ENCODE measurements at places on chromosomes 2 and 18. TPM values are rescaled to one million over a fixed set of nuclear protein-coding genes. Genes with fewer than 3 reads are reported as not detected.

TOGARAM2 gene
- 0.16 TPM for total RNA-seq

FHOD3 gene
- total RNA-seq = 5.3 TPM

- DNase-seq = peak; percentile 36
Measured at GRCh38 chr2:58182527-58182926, 58.6 kb downstream of the FANCL start.

- DNase-seq = no peak
Measured at GRCh38 chr2:103364177-103364576, 602.3 kb downstream of the TMEM182 start.

GRCh38 chr2:121579309-121579708 is 48.6 kb downstream of the RNU4ATAC start:
- no peak for DNase-seq

DNA sequence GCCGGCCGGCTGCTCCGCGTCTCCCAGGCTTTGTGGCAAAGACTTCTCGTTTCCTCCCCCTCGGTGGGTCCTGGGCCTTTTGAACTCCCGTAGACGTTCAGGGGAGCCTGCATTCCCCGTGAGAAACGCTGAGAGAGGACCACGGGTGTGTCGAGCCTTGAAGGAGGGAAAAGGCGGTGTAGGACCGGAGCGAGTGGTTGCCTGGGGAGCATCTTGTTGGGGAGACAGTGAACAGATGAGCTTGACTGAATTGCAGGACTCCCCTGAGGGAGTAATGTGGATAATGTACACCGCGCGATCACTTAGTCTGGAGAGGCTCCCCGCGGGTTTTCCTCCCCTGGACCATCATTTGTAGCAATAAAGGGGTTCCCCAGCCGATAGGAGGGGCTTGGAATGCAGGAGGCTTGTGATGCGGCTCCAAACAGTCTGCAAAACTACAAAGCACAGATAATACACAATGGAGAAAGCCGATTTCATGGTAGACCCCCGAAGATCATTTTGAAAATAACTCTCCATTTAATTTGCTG is 769 bp downstream of the ALMS1 start:
- DNase-seq = no peak

DNA sequence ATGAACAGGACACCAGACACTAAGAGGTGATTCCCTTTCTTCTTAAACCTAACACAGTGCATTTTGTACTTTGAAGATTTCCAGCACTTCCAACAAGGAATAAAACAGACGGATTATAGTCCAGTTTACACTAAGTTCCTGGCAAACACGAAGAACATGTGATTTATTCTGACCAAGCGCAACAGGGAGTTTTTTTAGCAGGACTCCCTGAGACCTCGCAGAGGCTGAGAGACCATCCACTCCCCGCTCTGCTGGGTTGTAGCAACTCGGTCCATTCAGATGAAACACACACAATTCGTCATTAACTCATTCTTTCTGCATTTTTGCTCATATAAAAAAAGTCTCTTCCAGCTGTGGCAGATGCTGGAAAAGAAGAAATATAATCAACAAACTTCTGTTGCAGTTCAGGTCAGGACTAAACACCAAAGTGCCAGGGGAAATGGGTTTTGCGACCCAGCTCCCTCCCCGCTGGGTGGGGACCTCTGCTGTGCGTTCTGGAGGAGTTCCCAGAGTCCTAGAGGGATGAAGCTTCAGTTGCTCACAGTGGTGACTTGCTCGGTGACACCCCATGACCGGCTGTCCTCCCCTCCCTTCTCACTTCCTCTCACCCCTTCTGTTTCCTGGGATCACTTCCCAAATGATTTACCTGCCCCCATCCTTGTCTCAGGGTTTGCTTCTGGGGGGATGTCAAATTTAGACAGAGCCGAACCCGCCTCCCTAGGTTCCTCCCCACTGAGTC is 52.5 kb downstream of the KCNF1 start:
- no peak for DNase-seq

- DNase-seq = peak; percentile 49
Measured at GRCh38 chr2:57343391-57344006, 703.1 kb upstream of the VRK2 start.

HJURP gene
- total RNA-seq = 29.3 TPM

GRCh38 chr2:72694715-72695496 is 130.9 kb downstream of the EXOC6B start:
- DNase-seq = peak; percentile 39

HOXD3 gene
- not detected for total RNA-seq

ABCG5 gene
- total RNA-seq = not detected

SLC25A52 gene
- not detected for total RNA-seq

C1D gene
- total RNA-seq = 22.4 TPM

DNA sequence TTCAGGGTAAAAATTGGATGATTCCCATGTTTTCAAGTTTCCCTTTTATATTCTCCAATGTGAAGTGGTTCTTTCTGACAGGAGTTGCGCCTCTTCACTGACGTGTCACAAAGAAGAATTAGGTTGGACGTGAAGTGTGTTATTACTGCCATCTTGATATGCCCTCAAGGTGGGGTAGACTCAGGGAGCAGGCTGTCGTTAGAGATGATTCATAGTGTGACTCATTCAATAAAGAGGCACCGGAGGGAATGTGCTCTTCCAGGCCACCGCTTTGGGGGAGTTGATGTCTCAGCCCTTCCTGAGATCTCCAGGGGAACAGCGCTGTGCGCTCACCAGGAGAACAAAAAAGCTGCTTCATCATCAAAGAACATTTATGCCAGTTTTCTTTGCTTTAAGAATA is 3.6 kb upstream of the DGKD start:
- DNase-seq = peak; percentile 97

DNA sequence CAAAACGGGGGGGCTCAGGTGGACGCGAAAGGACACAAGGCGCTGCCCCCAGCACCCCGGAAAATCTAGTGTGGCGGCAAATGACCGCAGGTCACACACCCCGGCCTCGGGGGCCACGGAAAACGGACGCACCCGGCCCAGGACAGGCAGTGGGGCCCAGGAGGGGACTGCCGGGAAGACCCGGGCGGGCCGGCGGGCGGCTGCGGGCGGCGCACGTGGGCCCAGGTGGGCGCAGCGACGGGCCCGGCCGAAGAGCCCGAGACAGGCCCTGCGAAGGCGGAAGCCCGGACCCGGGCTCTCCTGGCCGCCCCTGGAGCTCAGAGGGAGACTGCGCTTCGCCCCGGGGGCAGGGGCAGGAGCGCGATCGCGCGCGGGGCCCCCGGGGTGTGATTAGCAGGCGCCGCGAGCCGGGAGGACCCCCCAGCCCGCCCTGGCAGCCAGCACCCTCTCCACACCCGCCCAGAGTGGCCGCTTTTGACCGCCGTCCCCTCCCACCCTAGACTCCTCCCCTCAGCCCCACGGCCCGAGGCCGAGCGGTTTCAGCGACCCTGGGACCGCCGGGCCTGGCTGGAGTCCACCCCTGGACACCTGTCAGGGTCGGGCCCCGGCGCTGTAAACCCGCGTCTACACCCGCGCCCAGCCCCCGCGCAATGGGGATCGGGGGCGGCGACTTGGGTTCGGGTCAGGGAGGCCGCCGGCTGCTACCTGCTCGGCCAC is 773 bp downstream of the MBP start:
- DNase-seq = peak; percentile 69
